Pulmonary artery endothelial cell (primary cell): ENCODE measurements at places on chromosomes 11 and 22. TPM values are rescaled to one million over a fixed set of nuclear protein-coding genes. Genes with fewer than 3 reads are reported as not detected.

- no peak for DNase-seq
Measured at GRCh38 chr22:22815397-22816170, 72.0 kb upstream of the IGLL5 start.

DNA sequence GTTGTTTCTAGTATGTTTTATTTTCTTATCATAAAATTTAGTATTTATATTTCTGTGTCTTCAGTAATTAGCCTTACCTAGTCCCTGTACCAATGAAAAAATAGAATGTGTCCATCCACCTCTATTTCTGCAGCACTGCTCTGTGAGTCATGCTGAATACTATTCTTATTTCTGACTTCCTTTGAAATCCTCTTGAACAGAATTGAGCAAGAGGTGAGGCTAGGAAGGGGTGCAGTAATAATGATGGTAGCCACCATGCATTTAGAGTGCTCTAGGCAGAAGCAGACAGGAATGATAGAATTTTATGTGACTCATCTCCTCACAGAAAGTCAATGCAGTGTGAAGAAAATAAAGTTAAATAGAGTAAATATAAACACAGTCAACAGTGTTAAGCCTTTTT, 60.0 kb downstream of the OR10A6 start:
- no peak for DNase-seq

CD3D gene
- total RNA-seq = not detected in 2 replicates

GRCh38 chr11:126525702-126526101, 170.2 kb downstream of the ST3GAL4 start:
- DNase-seq = no peak

RBMXL2 gene
- 0.04 and 0.20 TPM in 2 replicates for total RNA-seq

GRCh38 chr11:32821917-32822560, 7.7 kb upstream of the PRRG4 start:
- DNase-seq = no peak

CCDC73 gene
- not detected in 2 replicates for total RNA-seq

LRRC75B gene
- total RNA-seq = 3.9 and 4.3 TPM in 2 replicates

KRTAP5-7 gene
- total RNA-seq = not detected in 2 replicates

RNF214 gene
- total RNA-seq = 8.6 and 9.9 TPM in 2 replicates

- no peak for DNase-seq
Measured at GRCh38 chr22:22773979-22774604, 113.5 kb upstream of the IGLL5 start.

- no peak for DNase-seq
Measured at GRCh38 chr11:1826552-1827094, 8.2 kb upstream of the SYT8 start.

GRCh38 chr11:134940441-134941126, 528.5 kb upstream of the B3GAT1 start:
- no peak for DNase-seq

GRCh38 chr11:43359422-43359818, 700 bp downstream of the TTC17 start:
- DNase-seq = no peak

DNA sequence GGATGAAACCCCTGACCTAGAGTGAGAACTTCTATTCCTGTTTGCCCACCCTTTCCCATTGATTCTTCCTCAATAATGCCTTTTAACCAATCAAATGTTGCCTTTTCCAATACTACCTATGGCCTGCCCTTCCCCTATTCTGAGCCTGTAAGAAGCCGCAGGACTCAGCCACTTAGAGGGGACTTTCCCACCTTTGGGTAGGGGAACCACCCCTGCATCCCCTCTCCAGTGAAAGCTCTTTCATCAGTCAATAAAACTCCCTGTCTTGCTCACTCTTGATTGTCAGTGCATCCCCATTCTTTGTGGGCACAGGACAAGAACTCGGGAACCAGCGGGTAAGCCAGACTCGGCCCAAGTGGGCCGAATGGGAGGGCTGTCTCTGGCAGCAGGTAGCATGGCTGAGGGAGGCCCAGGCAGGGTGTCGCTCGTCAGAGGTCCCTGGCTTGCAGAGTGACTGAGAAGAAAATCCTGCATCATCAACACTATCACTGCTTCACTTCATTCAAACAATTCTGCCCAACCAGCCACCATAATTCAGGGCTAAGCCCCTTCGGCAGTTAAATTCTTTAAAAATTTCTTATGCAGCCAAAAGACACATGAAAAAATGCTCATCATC, 30.4 kb downstream of the LDHAL6A start:
- DNase-seq = no peak

DNA sequence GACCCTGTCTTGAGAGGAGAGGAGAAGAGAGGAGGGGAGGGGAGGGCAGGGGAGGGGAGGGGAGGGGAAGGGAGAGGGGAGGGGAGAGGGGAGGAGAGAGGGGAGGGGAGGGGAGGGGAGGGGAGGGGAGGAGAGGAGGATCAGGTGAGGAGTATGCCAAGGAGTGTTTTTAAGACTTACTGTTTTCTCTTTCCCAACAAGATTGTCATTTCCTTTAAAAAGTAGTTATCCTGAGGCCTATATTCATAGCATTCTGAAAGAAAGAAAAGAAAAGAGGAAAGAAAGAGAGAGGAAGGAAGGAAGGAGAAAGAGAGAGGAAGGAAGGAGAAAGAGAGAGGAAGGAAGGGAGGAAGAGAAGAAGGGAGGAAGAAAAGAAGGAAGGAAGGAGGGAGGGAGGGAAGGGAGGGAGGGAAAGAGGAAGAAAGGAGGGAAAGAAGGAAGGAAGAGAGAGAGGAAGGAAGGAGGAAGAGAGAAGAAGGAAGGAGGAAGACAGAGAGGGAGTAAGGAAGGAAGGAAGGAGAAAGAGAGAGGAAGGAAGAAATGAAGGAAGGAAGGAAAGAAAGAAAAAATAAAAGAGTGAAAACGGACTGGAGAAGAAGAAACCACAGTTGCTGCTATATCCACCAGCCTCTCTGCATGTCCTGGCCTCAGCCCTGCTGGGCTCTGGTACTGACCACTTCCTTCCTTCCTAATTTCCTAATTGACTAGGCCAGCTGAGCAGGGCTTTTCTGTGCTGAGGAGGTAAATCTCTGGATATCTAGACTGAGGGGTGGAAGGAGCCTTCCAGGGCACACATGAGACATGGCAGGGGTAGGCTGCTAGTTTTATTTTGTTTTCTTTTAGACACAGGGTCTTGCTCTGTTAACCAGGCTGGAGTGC, 1.1 kb upstream of the SAA1 start:
- no peak for DNase-seq

DNA sequence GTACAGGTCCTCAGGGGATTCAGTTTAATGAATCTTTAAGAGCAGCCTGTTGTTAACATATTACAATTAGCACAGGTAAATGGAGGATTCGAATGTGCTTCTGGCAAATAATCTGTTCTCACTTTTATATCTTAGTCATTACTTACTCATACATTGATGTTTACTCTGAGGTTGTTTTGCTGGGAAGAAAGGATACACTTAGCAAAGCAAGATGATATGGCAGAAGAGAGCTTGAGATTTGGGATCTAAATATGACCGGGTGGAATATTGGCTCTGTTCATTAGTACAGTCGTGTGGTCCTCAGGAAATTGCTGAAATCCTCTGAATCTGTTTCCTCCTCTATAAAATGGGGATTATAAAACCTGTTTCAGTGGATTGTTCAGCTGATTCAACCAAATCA, 59.7 kb downstream of the SPON1 start:
- DNase-seq = no peak

TBX1 gene
- total RNA-seq = 0.71 and 6.5 TPM in 2 replicates

BATF2 gene
- 0.40 and 1.1 TPM in 2 replicates for total RNA-seq

MPZL2 gene
- total RNA-seq = 116 and 148 TPM in 2 replicates

- DNase-seq = no peak
Measured at GRCh38 chr11:46183819-46184218, 62.6 kb upstream of the PHF21A start.

C22orf42 gene
- not detected in 2 replicates for total RNA-seq

DNA sequence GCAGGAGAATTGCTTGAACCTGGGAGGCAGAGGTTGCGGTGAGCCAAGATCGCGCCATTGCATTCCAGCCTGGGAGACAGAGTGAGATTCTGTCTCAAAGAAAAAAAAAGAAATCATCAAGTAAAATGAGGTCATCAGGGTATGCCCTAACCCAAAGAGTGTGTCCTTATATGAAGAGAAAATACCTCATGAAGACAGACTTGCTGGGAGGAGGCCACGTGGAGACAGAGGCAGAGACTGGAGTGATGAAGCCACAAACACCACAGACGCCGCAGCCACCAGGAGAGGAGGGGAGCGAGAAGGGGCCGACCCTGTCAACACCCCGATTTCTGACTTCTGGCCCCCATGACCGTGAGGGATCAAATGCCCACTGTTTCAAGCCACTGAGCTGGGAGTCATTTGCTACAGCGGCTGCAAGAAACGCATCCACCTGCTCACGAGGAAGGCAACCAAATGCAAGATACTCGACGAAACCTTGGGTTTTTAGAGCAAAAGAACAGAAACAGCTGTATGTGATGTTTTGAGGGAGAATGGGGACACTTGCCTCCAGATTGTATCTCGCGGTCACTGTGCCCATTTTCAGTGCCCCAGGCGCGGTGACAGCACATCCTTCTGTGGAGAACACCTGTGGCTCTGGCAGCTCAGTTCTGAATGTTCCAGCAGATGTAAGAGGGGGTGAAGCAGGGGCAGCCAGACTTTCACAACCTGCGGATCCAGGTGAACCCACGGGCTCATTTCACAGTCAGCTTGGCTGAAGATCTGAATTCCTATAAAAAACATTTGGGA, 1317.2 kb downstream of the TBC1D22A start:
- no peak for DNase-seq

DNA sequence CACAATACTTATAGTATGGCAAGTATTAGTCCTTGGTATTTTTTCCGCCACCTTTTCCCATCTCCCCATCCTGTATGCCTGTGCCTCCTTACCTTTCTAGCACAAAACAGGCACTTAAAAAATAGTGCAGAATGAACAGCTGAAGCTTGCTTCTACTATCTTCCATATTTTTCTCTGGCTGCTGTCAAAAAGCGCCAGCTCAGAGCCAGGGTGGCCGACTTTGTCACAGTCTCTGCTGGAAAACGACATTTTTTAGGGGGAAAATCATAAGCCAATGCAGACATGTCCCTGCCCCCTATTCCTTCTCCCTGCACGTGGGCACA, 26.5 kb upstream of the ROBO3 start:
- no peak for DNase-seq

GRCh38 chr11:71450939-71451338, 2.1 kb upstream of the NADSYN1 start:
- no peak for DNase-seq

DNA sequence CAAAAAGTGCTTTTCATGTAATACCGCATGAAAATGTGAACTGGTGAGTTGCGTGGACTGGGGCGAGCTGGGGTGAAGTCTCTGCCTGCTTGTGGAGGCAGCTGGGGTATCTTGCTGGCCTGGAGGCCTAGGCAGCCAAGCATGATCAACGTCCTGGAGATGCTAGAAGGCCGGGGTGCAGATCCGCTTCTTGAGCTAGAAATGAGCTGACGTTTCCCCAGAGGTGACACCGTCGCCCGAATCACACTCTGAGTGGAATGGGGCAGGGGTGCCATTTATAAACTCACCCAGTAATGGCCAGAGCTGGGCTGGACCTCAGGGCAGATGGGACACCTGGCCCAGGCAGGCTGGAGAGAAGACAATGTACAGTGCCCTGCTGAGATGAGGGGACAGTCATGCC, 1513.0 kb downstream of the TBC1D22A start:
- DNase-seq = no peak

GRCh38 chr22:29964776-29965175, 81.8 kb downstream of the MTMR3 start:
- no peak for DNase-seq

CLMP gene
- total RNA-seq = 2.3 and 12.3 TPM in 2 replicates

DNA sequence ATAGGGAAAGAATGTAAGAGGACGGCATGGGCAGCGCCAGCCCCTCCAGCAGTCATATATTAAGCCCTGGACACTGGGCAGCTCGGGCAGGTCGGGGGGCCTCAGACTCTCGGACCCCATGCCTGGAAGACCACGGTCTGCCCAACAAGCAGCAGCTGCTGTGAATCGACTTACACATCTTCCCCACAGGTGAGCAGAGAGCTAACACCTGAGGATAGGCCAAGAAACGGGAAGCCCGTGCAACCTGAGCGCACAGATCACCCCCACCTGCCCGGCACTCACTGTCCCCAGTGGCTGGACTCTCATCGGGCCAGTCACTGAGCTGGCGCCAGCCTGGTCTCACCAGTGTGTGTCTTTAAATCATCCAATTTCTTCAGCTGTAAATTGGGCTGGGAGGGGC, 4.7 kb upstream of the TCF20 start:
- no peak for DNase-seq

GRCh38 chr22:45961679-45962433, 15.1 kb downstream of the WNT7B start:
- no peak for DNase-seq

ZC3H7B gene
- total RNA-seq = 63.9 and 108 TPM in 2 replicates

DNA sequence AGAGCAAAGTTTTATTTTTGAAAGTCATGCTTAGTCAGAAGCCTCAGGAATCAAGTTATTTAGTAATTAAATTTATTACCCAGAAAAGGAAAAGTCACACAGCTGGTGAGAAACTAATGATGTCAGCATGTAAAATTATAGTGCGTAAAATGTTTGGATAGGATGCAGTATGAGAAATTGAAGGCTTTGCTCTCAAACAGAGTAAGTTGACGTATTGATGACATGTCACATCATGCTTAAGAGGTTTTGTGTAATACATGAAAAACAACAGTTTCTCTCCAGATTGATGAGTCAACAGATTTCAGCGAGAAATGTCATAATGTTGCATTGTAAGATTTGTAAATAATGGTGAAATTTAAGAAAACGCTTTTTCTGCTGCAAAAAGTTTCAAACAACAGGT, 769.8 kb downstream of the METTL15 start:
- no peak for DNase-seq

DNA sequence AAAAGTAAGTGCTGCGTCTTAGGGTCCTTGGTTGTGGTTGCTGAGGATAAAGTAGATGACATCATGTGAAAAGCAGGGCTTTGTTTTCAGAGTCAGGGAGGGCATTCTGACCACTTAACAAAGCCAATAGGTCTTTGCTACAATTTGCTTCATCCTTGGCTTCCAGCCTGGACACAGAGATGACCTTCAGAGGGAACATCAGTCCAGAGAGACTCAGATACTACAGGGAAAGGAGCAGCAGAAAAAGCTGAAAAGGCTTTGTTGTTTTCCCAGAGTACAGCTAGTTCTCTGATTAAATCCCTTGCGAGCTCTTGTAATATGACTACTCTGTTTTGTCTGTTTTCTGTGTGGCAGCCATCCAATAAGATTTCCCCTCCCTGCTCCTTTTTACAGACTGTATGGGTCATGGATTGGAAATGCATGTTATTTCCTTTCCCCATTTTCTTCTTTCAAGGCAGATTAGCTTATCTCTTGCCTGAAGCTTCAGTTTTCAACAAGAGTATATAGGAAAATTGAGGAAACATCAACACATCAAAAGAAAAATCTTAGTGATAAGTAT, 31.9 kb downstream of the ATG13 start:
- peak; percentile 88 for DNase-seq

GRCh38 chr11:112784323-112785073, 176.7 kb upstream of the NCAM1 start:
- DNase-seq = no peak

DNA sequence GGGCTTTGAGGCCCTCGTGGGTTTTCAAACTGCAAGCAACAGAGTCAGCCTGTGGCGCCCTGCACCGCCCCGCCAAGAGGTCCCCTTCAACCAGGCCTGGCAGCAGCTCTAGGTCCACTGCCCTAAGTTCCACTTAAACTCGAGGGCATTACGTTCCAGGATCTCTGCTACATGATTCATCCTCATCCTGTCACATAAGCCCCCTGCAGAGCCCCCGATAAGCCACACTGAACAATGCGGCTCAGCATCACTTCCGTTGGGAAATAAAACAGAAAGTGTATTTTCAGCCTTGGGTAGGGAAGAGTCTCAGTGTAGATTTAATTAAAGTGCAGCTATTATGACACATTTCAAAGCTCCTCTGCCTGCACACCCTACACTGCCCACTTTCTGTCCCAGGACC, 24.6 kb downstream of the SULT4A1 start:
- no peak for DNase-seq

GRCh38 chr22:28097627-28098026, 178.6 kb upstream of the PITPNB start:
- DNase-seq = no peak
